ENCODE measurements at places on chromosomes 5 and 9.

- no peak for DNase-seq
These were observed 27.4 kb downstream of the FAM219A start for GRCh38 chr9:34430843-34431437.

DNA sequence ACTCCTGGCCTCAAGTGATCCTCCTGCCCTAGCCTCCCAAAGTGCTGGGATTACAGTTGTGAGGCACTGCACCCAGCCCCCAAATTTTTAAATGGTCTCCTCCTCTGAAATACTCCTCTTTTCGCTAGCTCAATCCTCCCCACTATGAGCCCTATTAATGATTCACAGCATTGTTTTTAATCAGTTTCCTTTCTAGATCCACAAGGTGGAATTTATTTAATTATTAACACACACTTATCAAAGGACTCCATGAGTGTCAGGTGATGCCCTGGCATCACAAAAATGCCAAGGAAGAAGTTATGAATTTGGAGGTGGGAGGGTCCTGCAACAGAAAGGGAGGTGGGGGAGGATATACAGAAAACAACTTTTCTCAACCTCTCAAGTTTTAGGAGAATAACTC is 806.5 kb downstream of the PRELID2 start:
- DNase-seq, result no peak

DNA sequence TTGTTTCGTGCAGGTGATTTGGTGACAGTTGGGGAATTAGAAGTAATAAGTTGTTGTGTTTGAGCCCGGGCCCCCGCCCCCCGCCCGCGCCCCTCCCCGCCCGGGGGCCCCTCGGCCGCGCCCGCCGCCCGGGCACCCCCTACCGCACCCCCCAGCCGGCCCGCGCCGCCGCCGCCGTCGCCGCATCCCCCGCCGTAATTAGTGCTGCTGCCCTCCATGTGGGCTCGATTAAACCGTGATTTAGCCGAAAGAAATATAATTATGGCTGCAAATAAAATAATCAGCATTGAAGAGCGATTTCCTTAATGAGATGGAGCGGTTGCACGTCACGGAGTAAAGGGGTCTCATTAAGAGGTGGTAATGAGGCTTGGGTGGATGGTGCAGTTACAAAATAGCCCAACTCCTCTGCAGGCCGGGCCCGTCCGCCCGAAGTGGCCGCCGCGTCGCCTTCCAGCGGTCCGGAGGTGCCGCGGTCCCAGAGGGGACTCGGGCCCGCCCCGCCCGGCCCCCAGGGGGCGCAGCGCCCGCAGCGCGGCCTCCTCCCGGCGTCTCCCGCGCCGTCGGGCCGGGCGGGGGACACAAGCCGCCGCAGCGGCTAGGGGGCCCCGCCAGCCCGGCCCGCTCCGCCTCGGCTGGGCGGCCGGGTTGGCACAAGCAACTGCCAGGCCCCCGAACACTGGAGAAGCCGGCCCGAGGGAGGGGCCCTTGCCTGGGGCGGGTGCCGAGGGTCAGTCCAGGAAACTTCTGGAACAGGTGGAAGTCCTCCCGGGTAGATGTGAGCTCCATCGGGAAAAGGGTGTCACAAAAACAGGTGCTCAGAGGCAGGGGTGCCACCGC is 6.9 kb upstream of the OTP start:
- DNase-seq, result no peak

DNA sequence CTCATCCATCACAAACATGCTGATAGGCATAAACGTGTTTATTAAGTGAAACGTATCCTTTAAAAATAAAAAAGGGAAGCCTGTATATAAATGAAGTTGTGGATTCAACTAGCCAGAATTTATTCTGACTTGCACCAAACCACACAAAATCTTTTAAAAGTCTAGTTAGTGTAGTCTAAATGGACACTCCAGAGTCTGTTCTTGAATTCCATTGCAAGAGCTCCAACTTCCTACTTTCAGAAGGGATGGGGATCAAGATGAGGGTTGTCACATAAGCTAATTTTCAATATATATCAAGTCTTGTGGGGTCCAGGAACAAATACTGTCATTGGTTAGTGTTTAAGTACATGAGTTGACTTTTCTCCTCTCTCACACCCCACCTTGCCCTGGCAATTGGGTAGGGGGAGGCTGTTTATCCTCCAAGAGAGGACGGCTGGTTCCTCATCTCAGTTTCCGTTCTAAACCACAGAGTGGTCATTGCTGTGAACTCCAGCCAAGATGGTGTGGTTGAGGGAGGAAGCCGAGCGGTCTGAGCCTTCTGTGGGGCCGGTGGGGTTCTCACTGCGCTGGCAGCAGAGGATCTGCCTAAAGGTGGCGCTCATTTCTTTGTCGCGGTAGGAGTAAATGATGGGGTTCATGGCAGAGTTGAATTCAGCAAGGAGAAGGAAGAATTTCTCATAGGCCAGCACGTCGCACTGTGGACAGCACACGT is 163.2 kb downstream of the LPAR1 start:
- no peak for DNase-seq

GRCh38 chr5:66850354-66851075 is 254.3 kb downstream of the MAST4 start:
- no peak for DNase-seq

DNA sequence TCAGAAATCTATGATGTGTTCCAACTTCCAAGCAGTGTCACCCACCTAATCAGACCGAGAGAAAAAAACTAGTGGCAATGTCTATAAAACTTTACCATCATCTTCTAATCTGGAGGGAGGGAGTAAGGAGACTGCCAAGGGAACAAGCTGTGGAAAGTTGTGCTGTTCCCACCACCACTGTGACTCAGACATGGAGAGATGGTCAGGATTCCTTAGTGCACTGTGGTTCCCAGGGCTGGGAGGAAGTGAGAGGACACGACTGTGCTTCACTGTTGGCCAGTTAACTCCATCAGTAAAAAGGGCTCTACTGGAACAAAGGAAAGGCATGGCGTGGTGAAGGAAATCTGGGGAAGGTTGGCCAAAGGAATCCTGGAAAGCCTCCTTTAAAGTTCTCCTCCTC is 18.8 kb downstream of the TICAM2 start:
- DNase-seq, result no peak

GRCh38 chr9:130446101-130446861 is 1.5 kb downstream of the ASS1 start:
- no peak for DNase-seq

GRCh38 chr5:144421411-144421810 is 250.7 kb downstream of the KCTD16 start:
- no peak for DNase-seq

- DNase-seq, result no peak
These were observed 36.8 kb upstream of the GCNT4 start for GRCh38 chr5:75089137-75089536.

DNA sequence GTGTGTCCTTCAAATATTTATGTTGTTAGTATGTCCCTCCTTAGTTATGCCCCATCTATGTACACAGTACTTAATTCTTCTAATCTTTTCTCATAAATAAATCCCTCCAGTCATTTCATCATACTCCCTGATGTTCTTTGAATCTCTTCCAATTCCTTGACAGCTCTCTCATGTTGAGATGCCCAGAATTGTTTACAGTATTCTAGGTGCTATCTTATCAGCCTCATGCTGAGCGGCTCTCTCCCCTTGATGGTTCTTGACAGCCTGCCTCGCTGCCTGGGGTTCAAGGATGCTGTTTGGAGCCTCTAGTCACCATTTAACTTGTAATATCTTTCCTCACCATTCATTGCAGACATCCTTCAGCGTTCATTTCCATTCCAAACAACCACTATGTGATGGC is 799.2 kb downstream of the BRINP1 start:
- no peak for DNase-seq

GRCh38 chr5:158236511-158237335 is 377.8 kb upstream of the CLINT1 start:
- no peak for DNase-seq

DNA sequence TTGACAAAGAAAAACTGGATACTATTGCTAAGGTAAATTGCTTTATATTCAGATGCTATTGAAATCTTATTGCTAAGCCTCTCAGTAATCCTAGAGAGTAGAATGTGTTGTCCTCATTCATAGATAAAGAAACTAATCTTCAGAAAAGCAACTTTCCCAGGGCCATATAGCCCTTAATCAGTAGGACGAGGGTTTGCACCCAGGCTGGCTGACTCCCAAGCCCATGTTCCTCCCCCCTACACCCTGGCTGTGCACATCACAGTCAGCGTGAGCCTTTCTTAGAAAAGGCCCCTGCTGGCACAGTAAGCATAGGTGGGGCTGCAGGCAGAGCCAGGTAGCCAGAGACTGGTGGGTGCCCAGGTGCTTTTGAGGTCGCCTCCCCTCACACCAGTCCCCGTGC is 15.8 kb upstream of the GLIPR2 start:
- DNase-seq, result no peak

GRCh38 chr5:7802855-7803254 is 48.1 kb downstream of the CFAP90 start:
- no peak for DNase-seq

GRCh38 chr9:9410736-9411135 is 1202.1 kb downstream of the PTPRD start:
- DNase-seq, result no peak

- DNase-seq, result no peak
These were observed 310.2 kb downstream of the AGTPBP1 start for GRCh38 chr9:85431339-85432102.

GRCh38 chr5:172144291-172144815 is 43.7 kb downstream of the STK10 start:
- DNase-seq, result no peak

GRCh38 chr5:466661-467310 is 23.8 kb downstream of the EXOC3 start:
- no peak for DNase-seq

DNA sequence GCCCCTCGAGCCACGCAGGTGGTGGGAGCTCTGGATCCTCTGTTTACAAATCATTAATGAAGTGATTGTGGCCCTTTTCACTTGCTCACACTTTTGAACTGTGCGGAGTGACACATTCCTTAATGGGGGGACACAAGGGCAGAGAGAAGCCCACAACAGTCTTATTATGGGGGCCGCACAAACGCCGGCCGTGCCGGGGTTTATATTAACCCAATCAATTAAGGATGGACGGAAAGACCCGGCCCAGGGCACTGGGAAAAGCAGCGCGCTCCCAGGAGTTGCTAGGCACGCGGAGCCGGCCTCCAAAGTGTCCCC is 634.8 kb downstream of the IRX1 start:
- DNase-seq, result no peak

DNA sequence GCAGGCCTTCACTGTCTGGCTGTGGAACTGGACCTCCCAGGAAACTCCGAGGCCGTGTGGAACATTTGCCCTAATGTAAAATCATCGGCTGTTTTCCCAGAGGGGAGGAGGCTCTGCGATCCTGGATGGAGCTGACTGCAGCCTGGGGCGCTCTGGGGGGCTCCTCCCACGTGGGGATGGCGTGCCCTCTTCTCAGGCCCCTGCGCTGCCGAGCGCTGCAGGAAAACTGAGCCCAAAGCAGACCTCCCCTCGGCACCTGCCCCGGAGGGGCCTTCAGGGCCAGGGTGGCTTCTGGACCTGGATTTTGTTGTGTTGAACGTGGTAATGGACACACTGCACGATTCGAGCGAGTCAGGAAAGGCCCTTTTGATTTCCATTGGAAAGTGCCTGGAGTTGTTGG is 23.9 kb downstream of the HNRNPH1 start:
- DNase-seq, result no peak

DNA sequence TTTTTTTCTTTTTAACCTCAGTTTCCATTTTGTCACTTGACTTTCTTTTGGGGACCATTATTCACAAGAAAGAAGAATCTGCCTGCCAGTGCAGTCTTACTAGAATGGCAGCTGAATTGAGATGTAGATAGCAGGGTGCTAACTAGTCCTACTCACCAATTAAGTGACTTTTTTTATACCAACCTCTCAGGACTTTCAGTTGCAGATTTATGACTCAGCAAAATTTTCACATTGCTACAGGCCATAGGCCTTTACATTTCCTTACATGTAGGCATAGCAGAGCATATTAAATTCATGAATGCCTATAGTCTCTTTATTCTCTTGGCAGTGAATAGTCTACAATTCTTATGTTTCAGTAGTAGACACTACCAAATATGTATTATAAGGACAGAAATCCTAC is 54.0 kb upstream of the FKTN start:
- no peak for DNase-seq

- no peak for DNase-seq
These were observed 37.5 kb downstream of the FABP6 start for GRCh38 chr5:160266752-160267345.

DNA sequence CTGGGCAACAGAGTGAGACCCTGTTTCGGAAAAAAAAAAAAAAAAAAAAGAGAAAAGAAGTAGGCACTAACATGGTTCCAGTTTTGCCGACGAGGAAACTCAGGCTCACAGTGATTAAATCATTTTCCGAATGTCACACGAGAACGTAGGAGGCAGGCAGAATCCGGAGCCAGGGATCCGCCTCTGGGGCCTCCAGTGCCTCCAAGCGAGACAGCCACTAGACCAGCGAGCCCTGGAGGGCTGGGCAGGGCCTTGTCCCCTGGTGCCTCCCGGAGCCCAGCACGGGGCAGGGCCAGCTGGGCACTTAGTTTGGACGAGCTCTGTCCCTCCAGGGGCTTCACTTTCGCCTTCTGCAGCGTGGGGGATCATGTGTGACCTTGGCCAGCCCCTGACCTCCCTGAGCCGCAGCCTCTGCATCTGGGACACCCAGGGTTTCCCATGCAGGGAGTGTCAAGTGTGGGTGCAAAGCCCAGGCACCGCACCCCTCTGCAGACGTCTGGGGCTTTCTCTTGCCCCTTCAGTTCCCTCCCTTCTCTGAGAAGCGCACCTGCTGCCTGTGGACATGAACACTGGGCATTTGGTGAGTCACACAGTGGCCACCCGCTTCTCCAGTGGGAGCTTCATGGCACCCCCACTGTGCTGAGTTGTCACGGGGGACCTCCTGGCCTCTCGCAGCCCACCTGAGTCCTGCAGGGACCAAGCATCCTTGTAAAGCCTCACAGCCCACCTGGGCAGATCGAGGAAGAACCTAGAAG is 80.3 kb downstream of the RXRA start:
- no peak for DNase-seq

GRCh38 chr5:13503017-13503416 is 441.5 kb downstream of the DNAH5 start:
- no peak for DNase-seq

DNA sequence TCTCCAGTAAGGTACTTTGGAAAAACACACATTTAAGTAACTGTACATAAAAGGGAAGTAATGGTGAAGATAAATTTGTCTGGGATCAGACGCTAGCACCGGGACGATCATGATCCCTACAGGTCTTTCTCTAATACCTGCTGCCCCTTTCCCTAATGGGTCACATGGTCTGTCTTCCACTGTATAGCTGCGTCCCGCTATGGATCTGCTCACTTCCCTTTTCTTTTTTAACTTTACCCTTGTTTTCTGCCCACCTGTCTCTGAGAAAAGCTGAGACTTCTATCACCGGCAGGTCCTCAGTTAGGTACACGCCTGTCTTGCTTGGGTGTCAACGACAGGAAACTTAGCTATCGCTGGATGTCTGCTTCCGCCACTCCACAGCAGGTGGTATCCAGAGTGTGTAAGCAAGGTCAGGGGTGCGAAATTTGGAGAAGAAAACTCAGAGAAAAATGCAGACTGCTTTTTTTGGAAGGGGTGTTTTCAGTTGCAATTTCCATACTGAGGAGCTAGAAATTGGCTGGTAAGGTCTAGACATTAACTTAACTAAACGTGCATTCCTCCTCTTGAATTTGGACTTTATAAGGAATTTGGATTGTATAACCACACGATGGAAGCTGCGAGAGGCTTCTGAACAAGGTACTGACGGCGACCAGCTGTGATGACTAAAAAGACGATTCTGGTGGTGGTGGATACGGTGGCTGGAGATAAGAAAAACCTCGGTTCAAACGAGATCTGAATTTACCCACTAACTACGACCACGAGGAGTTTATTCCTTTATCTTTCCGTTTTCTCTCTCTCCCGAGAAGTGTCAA is 1.1 kb upstream of the ICE1 start:
- DNase-seq, result peak; percentile 12

GRCh38 chr9:86082870-86083269 is 16.5 kb downstream of the GOLM1 start:
- DNase-seq, result no peak

GRCh38 chr9:94922691-94923107 is 196.2 kb downstream of the AOPEP start:
- no peak for DNase-seq

Measured in stimulated activated naive CD4-positive, alpha-beta T cell treated with Interleukin-2 at 50 U/mL for 16 hours (primary cell).